SK-N-MC (cell line): ENCODE measurements at places on chromosomes 16 and 17.

DNA sequence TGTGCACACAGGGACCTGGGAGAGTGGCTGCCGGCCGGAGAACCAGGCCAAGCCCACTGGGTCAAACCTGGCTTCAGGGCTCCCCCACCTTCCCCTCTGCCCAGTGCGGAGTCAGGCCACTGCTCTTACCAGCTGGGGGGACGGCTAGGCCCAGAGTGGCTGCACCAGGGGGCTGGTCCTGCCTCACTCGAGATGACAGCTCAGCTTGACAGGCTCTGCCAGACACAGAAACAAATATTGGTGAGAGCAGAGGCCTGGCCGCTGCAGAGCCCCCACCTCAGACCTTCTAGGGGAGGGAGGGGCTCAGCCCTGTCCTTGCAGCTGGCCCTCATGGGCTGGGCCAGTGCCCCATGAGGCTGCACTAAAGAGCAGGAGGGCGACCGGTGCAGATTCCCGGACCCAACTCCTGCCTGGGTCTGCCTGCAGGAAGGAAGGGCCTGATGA, 4.5 kb downstream of the NUDT16L1 start:
- no peak for DNase-seq

- no peak for DNase-seq
These were observed 43.7 kb downstream of the NCOR1 start for GRCh38 chr17:16171613-16172012.

DNA sequence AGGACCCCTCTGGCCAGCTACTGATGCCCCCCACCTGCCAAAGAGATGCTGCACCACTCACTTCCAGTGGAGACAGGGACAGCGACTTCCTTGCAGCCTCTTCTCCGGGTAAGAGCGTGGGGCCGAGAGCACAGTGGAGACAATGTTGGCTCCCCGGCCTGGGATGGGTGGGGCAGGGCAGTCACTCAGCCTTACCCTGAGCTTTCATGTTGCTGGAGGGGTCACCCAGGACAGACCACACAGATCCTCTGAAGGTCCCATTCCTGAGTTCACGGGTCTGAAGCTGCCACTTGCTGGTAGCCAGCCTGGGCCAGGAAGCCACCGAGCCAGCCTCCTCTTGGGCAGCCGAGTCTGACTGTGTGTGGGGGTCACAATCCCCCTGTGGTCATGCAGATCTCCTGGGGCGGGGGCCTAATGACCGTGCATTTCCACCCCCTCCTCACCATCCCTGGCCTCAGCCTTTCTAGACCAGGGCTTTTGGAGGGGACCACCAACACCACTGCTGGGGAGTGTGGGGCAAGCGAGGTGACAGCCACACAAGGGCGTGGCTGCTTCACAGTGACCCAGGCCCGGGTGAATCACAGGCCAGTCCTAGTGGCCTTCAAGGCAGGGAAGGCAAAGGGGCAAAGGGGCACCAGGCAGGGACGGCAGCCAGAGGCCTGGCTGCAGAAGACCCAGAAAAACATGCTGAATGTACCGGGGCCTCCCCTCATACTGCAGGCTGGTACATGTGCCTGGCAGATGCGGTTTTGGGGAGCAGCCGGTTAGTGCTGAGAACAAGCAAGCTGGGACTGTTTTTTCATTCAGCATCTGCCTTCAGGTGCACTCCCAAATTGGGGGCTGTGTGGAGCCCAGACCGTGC, 10.4 kb downstream of the TAF1C start:
- DNase-seq = no peak

DNA sequence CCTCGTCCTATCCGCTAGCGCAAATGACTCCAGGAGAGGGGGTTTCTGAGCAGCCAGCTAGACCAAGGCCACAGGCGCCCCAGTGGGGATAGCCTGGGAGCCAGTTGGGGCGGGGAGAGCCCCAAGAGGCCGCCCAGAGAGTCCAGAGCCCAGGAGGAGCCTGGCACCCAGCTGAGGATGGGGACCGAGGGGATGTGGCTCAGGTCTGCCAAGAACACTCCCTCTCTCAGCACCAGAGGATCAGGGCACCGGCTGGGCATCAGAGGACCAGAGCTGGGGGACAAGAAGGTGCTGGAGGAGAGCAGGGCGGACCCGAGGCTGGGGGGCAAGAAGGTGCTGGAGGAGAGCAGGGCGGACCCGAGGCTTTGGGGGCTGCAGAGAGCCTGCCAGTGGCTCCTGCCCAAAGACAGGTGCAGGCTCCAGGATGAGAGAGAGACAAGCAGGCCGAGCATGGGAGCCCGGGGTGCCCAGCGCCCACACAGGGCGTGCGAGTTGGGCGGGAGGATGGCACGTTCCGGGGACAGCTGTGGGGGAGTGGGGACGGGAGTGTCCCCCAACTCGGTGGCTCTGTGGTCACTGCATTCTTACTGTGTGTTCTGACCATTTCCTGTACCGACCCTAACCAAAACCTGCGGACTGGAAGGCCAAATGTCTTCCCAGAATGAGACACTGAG, 39.4 kb downstream of the TIMM22 start:
- DNase-seq = no peak

- DNase-seq = no peak
These were observed 12.2 kb upstream of the AKTIP start for GRCh38 chr16:53515259-53515658.
